ENCODE measurements at places on chromosomes 3 and 15.

DNA sequence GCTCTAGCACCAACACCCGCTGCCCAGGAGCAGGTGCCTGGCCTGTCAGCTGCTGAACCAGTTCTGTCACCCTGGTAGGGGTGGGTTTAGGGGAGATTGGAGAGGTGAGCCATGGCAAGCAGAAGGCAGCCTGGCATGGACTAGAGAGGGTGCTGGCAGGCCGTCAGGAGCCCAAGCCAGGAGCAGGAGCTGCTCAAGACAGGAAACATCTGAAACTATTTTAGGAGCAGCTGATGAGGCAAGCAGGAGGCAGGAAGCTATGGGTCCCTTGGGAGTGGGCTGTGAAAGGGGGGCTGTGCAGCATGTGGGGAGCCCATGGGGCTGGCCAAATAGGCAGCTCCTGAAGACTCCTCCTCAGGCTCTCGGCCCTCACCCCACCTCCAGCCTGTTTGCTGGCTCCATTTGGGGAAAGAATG, 2.3 kb downstream of the INKA1 start:
- no peak for DNase-seq
- H3K36me3 ChIP-seq: no peaks in the 10 kb centered on the region
- H3K27me3 ChIP-seq: peaks cover 15% of the 10 kb centered on the region
- H3K4me1 ChIP-seq: peaks cover 34% of the 10 kb centered on the region
- H3K4me3 ChIP-seq: peak overlapping the region; percentile 34
- H3K27ac ChIP-seq: no peak overlapping the region

GRCh38 chr3:97340940-97341339, 423.6 kb upstream of the ARL6 start:
- no peaks in the 10 kb centered on the region for H3K36me3 ChIP-seq
- H3K4me3 ChIP-seq: no peak overlapping the region
- H3K27me3 ChIP-seq: no peaks in the 10 kb centered on the region

GRCh38 chr15:87154761-87155160, 1075.1 kb downstream of the AGBL1 start:
- no peaks in the 10 kb centered on the region for H3K27me3 ChIP-seq
- no peaks in the 10 kb centered on the region for H3K36me3 ChIP-seq
- H3K4me1 ChIP-seq: no peaks in the 10 kb centered on the region
- no peak for DNase-seq

DNA sequence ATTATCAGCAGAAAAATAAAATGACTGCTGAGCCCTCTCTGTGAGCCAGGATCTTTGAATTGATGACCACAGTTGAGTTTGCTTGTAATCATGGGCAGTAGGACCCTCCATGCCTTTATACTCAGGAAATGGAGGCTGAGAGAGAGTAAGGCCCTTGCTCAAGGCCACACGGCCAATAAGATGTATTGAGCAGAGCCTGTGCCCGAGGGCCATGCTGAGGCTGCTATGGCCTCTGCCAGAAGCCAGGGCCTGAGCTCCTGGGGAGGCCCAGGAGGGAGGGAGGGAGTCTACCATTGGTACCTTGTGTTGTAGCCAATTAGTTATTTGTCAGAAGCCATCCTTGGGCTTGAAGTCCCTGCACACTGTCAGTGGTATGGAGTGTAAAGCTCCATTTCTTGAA, 151.4 kb downstream of the DNAJB8 start:
- DNase-seq: no peak
- no peak overlapping the region for H3K4me3 ChIP-seq
- H3K36me3 ChIP-seq: no peaks in the 10 kb centered on the region

DNA sequence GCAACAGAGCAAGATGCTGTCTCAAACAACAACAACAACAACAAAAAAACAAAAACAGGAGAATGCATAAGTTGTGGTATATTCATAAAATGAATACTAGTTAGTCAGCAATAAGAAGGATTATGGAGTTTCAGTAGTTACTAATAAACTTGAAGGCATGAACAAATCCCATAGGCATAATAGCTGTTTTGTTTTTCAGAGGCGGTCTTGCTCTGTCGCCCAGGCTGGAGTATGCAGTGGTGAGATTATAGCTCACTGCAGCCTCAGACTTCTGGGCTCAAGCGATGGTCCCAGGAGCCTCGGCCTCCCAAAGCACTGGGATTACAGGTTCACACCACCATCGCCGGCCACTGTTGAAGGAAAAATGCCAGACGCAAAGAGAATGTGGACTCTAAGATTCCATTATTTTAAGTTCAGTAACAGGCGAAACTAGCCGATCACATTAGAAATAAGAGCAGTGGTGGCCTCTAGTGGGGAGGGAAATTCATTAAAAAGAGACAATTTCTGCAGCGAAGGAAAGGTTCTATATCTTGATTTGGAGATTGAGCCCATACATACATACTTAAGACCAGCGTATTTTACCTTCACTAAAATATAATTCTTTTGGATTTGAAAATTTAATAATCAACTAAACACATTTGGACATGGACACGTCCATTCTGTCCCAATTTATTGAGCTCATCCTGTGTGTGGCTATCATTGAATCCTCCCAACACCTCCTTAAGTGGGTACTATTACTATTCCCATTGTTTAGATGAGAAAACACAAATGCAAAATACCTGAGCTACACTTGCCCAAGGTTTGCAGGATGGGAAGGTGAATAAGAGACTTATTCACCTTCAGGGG, 27.4 kb upstream of the HDAC11 start:
- no peaks in the 10 kb centered on the region for H3K27me3 ChIP-seq
- no peaks in the 10 kb centered on the region for H3K36me3 ChIP-seq
- H3K4me1 ChIP-seq: peaks cover 3% of the 10 kb centered on the region
- peak overlapping the region; percentile 45 for H3K4me3 ChIP-seq
- peak; percentile 82 for DNase-seq

GRCh38 chr3:12051586-12051985, 47.4 kb downstream of the SYN2 start:
- H3K27me3 ChIP-seq: no peaks in the 10 kb centered on the region
- no peaks in the 10 kb centered on the region for H3K36me3 ChIP-seq
- peaks cover 12% of the 10 kb centered on the region for H3K4me1 ChIP-seq
- peak; percentile 12 for DNase-seq

DNA sequence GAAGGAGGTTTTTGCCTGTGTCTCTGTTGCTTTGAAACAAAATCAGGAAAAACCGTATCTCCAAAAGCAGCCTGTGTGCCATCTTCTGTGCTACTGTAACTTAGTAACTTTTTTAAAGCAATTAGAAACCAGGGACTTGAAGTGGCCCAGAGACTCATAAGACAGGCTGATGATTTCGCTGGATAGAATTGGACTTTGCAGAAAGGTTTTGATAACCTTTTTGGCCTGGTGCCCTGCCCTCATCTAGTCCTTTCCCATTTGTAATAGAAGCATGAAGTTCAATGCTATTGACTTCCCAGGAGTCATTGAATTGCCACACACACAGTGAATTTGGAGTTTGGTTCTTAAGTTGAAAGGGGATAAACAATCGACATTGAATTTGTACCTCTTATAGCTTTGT, 157.2 kb downstream of the PTPRG start:
- H3K27me3 ChIP-seq: no peaks in the 10 kb centered on the region
- peaks cover 57% of the 10 kb centered on the region for H3K4me1 ChIP-seq
- H3K36me3 ChIP-seq: 0 out of 2 replicates have a peak, but pooled peaks cover 4% of the 10 kb centered on the region
- peak overlapping the region; percentile 58 for H3K27ac ChIP-seq

DNA sequence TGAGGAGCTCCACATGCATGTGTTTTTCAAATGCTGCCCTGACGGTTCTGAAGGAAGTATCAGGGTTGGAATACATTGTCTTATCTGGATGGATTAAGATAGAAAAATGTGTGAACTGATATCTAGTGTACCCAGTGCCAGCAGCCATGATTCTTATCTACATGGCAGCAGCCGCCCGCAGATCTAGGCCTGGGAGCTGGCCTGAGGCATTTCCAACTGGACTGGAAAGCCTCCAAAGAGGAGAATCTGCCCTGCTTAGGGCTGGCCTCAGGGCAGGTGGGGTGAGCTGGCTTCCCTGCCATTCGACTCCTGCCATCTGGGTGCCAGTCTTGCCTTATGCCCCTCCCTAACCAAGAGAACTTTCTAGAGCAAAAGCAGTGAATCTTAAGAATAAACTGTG, 125.8 kb downstream of the SSR3 start:
- H3K36me3 ChIP-seq: no peaks in the 10 kb centered on the region
- H3K4me1 ChIP-seq: no peaks in the 10 kb centered on the region
- no peaks in the 10 kb centered on the region for H3K27me3 ChIP-seq
- H3K4me3 ChIP-seq: no peak overlapping the region
- H3K27ac ChIP-seq: no peak overlapping the region

GRCh38 chr3:74613521-74614106, 845 bp downstream of the CNTN3 start:
- peaks cover 13% of the 10 kb centered on the region for H3K4me1 ChIP-seq
- peaks cover 45% of the 10 kb centered on the region for H3K27me3 ChIP-seq
- no peak overlapping the region for H3K27ac ChIP-seq
- peak overlapping the region; percentile 63 for H3K4me3 ChIP-seq
- DNase-seq: peak; percentile 3

- peak overlapping the region; percentile 26 for H3K4me3 ChIP-seq
- no peak overlapping the region for H3K27ac ChIP-seq
- peaks cover 34% of the 10 kb centered on the region for H3K4me1 ChIP-seq
Observed at GRCh38 chr15:89018207-89018606, 70.0 kb upstream of the ABHD2 start.

- H3K4me1 ChIP-seq: no peaks in the 10 kb centered on the region
- no peaks in the 10 kb centered on the region for H3K27me3 ChIP-seq
- H3K36me3 ChIP-seq: no peaks in the 10 kb centered on the region
- no peak overlapping the region for H3K4me3 ChIP-seq
- H3K27ac ChIP-seq: no peak overlapping the region
- peak; percentile 72 for DNase-seq
Observed at GRCh38 chr3:140898340-140899180, 43.1 kb upstream of the SLC25A36 start.

All from GM23338 (cell line).